Pericardium fibroblast (primary cell): ENCODE measurements at places on chromosomes 3 and 15. TPM values are rescaled to one million over a fixed set of nuclear protein-coding genes. Genes with fewer than 3 reads are reported as not detected.

The SLC22A13 gene
- not detected in 2 replicates for total RNA-seq

The TMEM212 gene
- total RNA-seq: not detected in 2 replicates

The FGF12 gene
- total RNA-seq: 0.09 TPM in 1 of 2 replicates, not detected in the other

The CKMT1B gene
- not detected in 2 replicates for total RNA-seq

The LRRC58 gene
- total RNA-seq: 21.7 and 31.9 TPM in 2 replicates

The GPR27 gene
- total RNA-seq: not detected in 2 replicates

The ADAMTS7 gene
- 28.6 and 30.8 TPM in 2 replicates for total RNA-seq
